ENCODE measurements at places on chromosomes 3 and 15.
A peak's percentile ranks its signal among the peaks of the same experiment; 100 is the strongest.

DNA sequence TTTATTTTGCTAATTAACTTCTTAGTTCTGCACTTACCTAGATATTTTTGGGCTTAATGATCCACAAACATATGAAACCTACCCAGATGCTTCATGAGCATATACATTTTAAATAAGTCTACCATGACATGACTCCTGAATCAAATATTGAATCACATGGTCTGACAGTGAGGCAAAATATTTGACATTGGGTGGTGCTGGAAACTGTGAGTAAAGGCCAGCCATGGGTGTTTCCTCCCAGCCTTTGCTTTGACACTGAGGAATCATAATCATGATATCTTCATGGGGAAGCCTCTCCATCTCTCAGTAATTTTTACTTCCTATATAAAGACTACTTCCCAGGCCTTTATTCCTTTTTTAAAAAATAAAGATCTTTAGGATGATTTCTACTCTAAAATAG lies 22.8 kb upstream of the SSR3 start:
- DNase-seq: no peak

DNA sequence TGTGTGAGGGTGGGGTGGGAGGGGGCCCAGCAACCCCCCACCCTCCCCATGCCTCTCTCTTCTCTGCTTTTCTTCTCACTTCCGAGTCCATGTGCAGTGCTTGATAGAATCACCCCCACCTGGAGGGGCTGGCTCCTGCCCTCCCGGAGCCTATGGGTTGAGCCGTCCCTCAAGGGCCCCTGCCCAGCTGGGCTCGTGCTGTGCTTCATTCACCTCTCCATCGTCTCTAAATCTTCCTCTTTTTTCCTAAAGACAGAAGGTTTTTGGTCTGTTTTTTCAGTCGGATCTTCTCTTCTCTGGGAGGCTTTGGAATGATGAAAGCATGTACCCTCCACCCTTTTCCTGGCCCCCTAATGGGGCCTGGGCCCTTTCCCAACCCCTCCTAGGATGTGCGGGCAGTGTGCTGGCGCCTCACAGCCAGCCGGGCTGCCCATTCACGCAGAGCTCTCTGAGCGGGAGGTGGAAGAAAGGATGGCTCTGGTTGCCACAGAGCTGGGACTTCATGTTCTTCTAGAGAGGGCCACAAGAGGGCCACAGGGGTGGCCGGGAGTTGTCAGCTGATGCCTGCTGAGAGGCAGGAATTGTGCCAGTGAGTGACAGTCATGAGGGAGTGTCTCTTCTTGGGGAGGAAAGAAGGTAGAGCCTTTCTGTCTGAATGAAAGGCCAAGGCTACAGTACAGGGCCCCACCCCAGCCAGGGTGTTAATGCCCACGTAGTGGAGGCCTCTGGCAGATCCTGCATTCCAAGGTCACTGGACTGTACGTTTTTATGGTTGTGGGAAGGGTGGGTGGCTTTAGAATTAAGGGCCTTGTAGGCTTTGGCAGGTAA lies 8.1 kb downstream of the FAM131A start:
- DNase-seq: no peak

DNA sequence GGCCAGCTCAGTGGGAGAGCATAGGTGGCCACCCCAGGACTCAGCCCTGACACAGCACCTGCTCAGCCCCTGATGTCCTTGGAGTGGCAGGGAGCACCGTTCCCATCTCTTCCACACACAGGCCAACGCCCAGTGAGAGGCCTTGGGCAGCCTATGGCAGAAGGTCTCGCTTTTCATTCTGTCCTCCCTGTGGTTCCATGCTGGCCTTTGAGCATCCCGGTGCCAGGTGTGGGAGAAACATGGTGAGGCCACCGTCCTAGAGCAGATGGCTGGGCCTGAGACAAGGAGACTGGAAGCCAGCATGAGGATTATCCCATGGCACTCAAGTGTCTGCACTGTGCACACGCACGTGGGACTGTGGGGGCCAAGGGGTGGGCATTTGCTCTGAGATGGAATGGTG lies 25.1 kb downstream of the ADCY5 start:
- DNase-seq: no peak

- peak; percentile 76 for DNase-seq
These were observed 37.5 kb downstream of the RYK start for GRCh38 chr3:134212967-134213665.

DNA sequence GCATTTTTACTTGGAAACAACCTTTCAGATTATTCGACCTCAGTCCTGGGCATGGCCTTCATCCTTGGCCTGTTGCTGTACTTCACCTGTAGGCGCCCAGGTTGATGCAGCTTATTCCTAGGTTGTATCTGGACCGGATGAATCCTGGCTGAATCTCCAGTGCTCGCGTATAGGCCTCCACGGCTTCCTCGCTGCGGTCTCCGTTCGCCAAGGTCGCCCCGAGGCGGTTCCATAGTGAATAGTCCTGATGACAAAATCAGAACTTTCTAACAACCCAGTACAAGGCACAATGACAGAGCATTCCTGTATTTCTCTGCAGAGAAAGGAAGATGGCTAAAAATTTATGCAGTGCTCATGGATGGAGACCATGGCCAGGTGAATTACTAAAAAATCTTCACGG lies 154.7 kb downstream of the USP13 start:
- no peak for DNase-seq
